ENCODE measurements at places on chromosomes 2 and 18.

- DNase-seq, result no peak
Measured at GRCh38 chr2:12816379-12817306, 99.9 kb downstream of the TRIB2 start.

DNA sequence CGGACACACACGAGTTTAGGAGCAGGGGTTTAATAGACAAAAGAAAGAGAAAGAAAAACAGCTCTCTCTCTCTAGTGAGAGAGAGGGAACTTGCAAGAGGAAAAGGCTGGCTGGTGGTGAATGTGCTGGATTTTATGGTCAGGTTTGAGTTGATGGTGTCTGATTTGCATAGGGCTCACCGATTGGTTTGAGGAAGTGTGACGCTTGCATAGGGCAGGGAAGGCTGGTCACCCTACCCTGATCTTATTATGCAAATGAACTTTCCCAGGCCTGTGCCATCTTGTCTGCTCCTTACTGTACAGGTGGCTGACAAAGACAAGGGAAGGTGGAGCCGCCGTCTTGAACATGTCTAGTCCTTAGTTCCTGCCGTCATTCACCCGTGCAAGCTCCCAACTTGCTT lies 408.9 kb downstream of the RIT2 start:
- DNase-seq, result no peak

DNA sequence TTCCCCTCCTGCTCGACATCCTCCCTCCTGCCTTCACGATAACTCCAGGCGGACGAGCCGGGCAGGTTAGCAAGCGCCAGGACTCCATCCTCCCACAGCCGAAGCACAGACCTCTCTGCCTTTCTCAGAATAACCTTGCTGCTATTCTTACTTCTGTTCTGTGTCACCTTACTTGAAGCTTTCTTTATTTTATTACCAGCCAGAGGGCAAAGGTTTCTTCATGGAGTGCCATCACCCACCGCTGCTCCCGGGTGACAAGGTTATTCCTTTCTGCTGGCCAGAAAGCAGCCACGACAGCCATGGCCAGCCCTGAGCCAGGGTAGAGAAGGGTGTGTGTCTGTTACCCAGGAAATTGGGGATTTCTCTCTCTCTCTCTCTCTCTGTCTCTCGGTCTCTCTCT lies 227.1 kb downstream of the ANAPC1 start:
- DNase-seq, result no peak

DNA sequence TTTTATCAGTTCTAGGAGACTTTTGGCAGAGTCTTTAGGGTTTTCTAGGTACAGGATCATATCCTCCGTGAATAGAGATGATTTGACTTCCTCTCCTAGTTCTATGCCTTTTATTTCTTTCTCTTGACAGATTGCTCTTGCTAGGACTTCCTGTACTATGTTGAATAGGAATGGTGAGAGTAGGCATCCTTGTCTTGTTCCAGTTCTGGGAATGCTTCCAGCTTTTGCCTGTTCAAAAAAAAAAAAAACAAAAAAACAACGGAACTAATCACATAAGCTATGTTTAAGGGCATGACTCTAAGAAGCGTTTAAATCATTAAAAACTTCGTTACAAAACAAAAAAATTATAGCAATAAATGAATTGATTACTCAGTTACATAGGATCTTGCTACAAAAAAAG lies 145.7 kb downstream of the NUP35 start:
- no peak for DNase-seq

- no peak for DNase-seq
Measured at GRCh38 chr2:45177870-45178269, 168.6 kb upstream of the SIX2 start.

- DNase-seq, result no peak
Measured at GRCh38 chr2:47173986-47174732, 19.1 kb upstream of the STPG4 start.

DNA sequence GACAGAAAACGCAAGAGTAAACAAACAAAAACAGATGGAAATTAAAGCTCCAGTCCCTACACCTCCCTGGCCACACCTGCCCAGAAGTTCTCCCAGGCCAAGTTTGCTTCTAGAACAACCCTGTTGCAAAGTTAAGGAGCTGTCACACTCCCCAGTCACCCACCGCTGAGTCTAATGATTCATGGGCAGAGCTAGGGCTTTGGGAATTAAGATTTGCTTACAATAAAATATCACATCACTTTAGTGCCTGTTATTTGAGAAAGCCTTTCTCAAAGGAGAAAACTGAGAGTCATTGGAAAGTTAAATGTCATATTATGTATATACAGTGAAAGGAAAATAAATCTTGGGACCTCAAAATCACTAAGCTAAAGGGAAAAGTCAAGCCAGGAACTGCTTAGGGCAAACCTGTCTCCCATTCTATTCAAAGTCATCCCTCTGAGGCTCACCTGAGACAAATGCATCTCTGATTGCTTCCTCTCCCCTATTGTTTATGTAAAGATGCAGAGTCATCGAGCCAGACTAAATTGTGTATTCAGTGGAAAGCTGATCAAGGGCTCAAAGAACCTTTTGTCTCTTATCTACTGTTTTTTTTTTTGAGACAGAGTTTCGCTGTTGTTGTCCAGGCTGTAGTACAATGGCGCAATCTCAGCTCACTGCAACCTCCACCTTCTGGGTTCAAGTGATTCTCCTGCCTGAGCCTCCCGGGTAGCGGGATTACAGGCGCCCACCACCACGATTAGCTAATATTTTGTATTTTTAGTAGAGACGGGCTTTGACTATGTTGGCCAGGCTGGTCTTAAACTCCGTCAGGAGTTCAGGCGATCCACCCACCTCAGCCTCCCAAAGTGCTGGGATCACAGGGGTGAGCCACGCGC lies 2.8 kb downstream of the CRYGB start:
- no peak for DNase-seq

GRCh38 chr18:74897971-74898657 lies 300.4 kb downstream of the ZNF407 start:
- no peak for DNase-seq

DNA sequence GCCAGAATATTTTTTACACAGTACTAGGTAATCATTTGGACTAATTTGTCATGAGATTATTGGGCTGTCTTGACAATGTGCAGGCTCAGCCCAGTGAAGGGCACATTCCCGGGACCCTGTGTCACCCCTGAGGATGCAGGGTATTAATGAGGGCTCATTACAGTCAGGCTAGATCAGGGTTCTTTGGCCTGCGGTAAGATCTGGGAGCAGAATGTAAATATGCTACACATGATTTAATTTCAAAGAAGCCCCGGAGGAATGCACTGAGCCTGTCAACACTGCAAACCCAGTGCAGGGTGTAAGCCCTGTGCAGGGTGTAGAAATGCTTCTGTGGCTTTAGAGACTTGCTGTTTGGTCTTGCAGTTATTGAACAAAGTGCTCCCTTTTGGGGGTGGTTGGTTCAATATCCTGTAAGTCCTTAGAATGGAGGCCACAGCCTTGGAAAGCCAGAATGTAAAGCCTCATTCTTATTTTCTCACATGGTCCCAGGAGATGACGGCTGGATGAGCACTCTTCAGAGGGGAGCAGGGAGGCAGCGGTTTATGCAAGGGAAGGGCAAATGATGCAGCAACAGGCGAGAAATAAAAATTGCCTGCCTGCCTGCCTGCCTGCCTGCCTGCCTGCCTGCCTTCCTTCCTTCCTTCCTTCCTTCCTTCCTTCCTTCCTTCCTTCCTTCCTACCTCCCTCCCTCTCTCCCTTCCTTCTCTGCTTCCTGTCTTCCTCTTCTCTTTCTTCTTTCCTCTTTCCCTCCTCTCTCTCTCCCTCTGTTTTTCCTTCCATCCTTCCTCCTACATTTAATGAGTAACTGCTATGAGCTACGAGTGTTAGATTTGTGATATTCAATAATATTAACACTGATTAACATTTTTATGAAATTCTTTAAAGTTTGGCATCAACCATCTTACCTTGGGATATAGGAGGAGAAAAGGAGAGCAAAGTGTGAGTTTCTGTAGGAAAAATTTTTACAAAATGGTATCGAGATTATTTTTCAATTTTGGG lies 148.8 kb downstream of the VAPA start:
- DNase-seq, result no peak

DNA sequence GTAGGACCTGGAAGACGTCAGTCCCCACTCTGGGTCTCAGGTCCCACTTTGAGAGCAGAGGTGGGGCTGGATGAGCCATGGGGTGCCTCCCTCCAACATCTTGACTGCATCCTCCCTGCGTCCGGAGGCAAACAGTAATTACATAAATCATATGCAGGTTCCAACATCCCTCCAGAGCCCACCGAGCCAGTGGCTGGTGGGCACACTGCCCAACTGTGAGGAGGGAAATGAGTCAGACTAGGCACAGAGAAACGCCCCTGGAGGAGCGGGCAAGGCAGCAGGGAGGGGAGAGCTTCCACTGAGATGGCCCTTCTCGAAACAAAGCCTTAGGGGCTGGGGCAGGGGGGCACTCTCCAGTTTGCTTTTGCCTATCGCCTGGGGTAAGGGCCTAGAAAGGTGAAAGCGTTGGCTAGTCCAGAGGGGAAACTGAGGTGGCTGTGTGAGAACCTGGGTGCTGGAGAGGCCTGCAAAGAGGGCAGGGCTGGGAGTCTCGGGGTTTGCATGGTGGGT lies 168.2 kb upstream of the MYCN start:
- no peak for DNase-seq

DNA sequence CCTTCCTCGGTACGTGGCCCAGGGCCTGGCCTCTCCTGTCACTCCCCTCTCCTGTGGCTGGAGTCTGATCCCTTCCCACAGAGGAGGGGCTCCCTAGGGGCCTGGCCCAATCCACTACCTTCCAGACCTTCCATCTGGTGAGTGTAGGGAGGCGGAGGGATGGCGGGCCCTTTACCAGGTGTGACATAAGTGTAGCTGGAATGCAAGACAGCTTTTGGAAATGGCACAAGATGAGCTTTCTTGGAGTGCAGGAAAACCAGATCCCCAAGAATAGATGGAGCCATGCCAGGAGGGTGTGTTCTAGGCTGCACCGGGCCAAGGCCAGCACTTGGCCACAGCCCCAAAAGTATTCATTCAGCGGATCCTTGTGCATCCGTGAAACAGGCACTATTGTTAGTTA lies 30.1 kb downstream of the IGFBP5 start:
- DNase-seq, result no peak

GRCh38 chr2:159505196-159505595 lies 111.2 kb downstream of the BAZ2B start:
- DNase-seq, result no peak

DNA sequence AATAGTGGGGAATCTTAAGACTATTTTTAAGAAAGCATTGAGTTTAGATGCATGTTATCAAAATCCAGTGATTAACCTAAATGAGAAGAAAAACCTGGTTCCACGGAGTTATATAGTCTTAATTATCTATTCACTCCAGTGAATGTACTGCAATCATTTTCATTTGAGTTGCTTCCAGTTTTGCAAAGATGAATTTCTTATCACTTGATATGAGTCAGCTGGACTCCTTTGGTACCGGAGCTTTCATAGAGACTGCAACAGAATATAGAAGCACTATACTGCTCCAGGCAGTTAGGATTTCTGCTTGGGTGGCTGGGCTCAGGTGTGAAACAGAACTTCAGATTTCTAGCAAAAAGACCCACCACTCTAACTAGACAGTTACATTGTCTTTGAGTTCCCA lies 92.2 kb upstream of the NFU1 start:
- DNase-seq, result no peak

DNA sequence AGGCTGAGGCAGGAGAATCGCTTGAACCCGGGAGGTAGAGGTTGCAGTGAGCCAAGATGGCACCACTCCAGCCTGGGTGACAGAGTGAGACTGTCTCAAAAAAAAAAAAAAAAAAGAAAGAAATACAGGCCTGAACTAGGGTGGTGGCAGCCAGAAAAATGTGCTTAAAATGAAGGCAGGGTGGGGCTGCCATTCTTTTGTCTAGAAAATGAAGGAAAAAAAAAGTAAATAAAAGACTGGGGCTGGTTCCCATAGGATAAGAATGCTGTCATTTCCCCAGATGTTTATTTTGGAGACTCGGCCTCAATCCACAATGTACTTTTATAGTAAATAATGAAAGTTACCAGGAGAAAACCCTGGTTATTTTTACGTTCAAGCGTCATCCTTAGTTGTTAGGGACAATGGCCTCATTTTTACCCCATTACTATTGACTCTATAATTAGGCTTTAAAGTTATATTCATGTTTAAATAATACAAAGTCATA lies 58.9 kb downstream of the ATP8B1 start:
- no peak for DNase-seq

- no peak for DNase-seq
Measured at GRCh38 chr18:63224630-63225029, 94.9 kb downstream of the BCL2 start.

DNA sequence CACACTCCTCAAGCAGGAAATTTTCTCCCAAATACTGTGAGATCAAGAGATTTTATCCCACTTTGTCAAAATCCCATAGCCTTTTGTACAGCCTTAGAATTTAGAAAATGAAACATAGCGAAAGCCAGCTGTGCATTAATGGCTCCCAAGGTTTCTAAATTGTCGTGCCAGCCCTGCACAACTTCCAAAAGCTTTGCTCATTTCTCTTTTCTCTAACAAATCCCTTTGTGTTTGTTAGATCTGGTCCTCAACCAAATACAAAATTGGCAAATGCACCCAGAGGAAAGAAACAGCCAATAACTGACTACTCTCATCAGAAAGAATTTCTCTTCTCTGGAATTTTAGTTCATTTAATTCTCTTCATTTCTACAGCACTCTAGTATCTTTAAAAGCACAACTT lies 361.1 kb downstream of the INSIG2 start:
- no peak for DNase-seq
